ENCODE measurements at places on chromosomes 7 and 10.

DNA sequence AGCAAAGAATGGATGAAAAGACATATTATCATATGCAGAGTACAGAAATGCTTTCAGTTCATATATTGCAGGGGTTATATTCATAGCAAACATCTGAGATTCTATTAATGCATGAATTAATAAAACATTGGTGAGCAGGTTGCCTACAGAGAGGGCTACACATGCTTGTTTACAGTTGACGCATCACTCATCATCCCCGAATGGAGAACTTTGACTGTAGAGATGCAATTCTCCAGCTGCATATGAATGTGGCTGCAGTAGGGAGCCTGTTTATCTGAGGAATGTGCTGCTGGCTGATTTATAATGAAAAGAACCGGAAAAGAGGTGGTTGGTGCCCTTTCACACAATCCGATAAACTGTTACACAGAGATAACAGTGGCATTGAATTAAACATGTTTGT is 116.5 kb downstream of the GRM3 start:
- no peak for DNase-seq

GRCh38 chr7:148515237-148515636 is 75.3 kb upstream of the C7orf33 start:
- DNase-seq: no peak

DNA sequence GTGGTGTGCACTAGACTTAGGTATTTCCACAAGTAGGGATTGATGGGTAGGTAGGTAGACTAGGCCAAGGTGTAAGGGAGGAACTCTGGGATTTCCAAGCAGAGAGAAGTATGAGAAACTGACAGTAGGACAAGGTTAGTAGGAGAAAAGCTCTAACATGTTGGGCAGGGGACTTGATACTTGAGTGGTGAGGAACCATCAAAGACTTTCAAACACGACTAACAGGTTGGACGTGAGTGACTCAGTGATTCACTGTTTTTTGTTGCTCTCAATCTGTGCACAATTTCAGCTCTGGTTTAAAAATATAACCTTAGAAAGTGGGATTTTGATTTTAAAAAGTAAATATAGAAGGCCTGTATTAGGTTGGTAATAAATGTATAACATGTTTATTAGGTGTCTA is 44.4 kb downstream of the KLHDC10 start:
- DNase-seq: no peak

DNA sequence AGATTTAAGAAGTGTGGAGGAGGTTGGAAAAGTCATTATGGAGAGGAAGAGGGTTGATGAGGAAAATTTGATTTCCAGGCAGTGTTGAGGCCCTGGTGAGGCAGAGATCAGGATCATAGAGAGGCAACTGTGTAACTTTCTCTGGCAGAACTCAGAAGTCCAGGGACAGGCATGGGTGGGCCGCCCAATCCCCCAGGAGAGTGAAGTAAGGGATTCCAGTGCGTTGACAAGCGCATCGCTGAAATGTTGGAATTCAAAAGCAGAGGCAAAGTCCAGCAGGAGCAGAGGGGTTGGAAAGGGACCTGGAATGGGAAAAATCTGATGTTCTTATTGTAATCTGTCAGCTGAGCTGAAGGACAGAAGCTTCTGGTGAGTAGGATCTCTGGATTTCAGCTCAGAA is 207.3 kb downstream of the FAM107B start:
- no peak for DNase-seq

- DNase-seq: no peak
These were observed 99.2 kb upstream of the PIK3CG start for GRCh38 chr7:106765727-106766355.

- DNase-seq: no peak
These were observed 144.2 kb upstream of the EGR2 start for GRCh38 chr10:62960416-62960815.

DNA sequence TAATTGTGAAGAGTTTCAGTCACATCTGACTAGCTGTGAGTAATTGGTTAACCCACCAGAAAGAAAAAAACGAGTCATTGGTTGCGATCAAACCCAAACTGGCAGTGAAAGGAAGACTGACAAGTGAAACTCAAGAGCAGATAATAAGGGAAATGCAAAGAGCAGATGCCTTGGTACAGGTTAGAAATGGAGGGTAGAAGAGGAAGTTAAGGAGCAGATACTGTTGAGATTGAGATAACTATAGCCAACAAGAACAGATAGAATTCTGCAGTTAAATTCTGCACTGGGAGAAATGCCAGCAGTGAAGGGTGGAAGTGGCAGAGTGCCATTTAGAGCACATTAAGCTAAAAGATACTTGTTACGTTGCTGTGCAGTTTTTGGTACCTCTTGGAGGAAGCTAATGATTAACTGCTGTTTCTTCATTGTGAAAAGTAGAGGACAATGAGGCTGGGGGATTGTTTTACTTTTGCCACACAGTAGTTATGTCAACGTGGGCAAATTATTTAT is 65.8 kb downstream of the CDK13 start:
- peak; percentile 12 for DNase-seq

- no peak for DNase-seq
These were observed 36.9 kb downstream of the TAF3 start for GRCh38 chr10:7855205-7855604.

DNA sequence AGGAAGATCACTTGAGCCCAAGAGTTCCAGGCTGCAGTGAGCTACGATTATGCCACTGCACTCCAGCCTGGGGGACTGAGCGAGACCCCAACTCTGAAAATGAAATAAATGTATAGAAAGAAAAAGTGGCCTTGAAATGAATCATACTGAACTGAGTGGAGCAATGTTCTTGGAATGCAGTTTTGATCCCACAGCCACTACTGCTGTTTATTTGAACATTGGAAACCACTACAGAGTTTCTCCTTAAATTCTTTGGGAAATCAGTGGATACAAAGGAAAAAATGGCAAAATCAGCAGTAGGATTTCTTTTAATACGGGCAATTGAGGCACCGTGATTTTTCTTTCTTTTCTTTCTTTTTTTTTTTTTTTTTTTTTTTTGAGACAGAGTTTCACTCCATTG is 637.4 kb downstream of the GALNT17 start:
- DNase-seq: no peak

DNA sequence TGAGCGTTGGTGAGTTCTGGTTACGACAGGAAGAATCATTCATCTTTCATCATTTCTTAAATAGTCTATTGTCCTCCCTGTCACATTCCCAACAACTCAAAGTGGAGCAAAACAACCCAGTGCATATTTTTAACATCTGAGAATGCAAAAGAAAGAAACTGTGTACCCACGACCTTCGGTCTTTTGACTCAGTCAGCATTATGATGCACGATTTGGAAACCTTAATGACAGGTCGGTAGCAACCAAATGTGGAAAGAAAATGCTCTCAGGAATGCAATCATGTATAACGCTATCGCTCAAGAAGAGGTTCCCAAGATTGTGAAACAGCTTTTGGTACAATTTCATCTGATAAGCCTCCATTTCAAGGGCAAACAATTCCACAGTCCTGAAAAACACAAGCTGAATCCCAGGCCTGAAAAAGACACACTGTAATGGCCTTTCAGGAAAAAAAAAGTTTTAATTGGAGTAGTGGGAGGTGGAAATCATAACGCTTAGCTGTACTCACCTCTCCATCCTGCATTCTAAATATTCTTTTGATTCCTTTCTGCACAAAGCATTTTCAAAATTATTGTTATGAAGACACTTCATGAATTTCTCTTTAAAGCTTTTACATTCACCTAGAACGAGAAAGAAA is 2.6 kb downstream of the COX19 start:
- no peak for DNase-seq

DNA sequence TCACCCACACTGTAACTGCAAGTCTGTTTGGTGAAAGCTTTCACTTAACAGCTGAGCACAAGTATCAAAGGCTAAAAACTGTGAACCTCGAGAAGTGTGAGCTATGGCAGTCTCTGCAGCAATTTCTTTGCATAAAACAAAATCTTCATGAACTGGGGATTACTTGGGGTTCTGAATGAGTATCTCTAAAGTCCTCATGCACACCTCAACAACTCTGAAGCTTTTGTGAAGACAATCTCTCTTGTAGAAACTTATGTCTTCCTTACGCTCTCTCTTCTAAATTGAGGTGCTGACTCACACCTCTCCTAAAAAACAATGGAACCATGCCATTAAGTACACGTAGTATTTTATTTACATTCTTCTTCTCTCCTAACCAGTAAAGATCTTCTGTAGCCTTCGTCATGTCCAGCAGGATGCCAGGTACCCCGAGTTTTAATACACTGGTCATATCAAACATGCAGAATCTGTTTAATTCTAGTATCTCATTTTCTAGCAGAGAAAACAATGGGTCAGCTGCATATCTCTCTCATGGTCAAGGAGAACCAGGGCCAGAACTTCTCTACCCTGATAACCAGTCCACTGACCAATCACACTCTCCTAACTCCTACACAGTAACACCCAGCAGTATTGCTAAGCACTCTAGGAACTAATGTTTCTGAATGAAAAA is 76.9 kb downstream of the UBE2H start:
- no peak for DNase-seq

DNA sequence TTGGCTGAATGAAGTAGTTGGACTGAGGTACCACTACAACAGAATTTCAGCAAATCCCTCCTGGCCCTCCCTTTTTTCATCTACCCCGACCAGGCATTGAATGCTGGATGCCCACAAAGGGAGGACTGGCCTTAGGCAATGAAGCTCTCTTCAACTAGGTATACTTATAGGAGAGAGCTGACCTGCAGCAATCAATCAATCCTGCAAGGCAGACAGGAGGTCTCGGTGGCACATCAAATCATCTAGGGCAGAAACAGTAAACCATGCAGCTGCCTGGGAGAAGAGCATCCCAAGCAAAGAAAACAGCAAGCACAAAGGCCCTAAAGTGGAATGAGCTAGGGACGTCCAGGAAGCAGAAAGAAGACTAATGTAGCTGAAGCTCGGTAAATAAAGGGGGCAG is 2.4 kb upstream of the ABRAXAS2 start:
- no peak for DNase-seq

DNA sequence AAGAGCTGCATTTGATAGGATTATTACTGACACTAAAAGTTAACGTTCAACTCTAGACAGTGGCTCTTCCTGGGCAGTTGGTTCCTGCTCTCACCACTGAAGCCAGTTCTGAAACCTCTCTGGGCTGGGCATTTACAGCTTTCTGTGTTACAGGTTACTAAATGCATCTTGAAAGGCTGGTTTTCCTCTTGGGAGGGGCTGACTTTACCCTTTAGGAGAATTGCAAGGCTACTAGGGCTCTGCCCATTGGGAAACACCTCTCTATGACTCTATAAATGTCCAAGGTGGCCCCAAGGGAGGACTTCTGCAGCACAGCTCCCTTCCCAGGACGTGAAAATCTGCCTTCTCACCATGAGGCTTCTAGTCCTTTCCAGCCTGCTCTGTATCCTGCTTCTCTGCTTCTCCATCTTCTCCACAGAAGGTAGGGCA is at the start of gene GPR15LG:
Gene GPR15LG (plus strand): TSS at position 301 of the 429 bp plus-strand sequence. CDS start 51 bp downstream, at position 352.
- no peak for DNase-seq

DNA sequence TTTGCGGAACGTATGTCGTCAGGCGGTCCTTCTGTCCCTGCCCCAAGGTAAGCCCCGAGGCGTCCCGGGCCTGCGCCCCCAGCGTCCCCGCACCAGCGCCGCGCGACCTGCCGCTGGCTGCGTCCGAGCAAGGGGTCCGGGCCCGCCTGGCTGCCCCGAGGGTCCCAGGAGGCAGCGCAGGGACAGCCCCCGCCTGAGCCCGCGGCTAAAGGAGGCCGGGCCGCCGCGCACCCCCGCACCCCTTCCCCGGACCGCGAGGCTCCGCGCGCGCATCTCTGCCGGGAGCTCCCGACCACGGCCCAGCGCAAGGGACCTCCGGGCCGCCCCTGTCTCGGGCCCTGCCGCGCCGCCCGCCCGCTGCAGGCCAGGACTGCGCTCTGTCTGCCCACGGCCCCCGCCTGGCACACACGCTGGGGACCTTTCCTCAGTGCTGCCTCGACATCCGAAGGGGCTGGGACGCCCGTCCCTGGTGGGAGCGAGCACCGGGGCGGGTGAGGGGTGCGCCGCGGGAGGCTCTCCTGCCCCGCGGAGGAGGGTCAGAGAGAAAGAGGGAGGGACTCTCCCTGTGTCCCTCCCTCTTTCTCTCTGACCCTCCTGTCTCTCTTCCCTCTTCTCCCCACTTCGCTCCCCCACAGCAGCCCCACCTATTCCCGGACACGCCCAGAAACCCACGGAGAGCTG is 25.0 kb downstream of the SHH start:
- DNase-seq: no peak

DNA sequence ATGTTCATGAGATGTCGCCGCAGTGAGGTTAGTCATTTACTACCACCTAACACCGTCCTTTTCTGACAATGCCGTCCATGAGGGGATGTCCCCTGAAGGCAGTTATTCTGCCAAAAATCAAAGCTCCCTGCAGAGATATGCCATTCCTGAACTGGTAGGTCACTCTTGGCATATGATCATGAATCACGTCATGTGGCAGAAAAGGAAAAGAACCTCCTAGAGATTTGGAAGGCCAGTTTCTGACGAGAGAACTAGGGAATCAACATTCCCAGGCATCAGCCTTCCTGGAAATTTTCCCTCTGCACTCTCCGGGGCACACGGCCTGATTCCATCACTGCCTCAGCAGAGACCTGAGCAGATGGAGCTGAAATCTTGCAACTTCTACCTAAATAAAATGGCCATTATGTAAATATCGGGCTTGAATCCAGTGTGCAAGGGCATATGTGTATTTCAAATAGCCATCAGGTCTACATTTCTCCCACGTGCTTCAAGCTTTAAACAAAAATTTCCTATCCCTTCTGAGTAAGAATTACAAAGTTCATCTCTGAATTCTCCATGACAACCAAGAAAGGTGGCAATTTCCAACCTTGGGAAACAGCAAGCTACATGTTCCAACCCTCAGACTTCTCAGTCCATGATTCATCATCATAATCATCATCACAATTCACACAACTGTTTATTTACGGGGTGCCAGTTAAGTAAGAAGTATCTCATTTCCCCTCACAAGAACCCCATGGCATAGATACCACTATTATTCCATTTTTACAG is 46.5 kb downstream of the AMPH start:
- DNase-seq: no peak

DNA sequence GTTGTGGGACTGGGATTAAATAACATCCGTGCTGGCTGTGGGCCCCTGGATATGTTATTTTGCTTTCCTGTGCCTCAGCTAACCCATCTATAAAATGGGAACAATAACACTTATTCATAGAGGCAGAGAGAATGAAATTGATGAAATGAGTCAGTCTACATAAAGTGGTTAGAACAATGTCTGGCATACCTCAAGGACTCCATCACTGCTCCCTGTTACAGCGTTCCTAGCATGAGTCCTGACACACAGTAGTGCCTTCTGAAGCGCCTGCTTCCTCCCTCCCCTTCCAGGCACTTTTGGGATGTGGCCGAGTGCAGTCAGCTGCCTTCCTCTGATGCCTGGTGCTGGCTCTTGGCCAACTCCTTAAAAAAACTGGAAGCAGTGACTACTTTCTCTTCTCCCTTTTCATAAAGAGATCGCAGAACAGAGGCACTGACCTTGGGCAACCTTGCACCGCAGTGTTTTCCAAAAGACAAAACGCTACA is 108.4 kb upstream of the ZMIZ1 start:
- no peak for DNase-seq

GRCh38 chr10:7948371-7949000 is 106.0 kb upstream of the GATA3 start:
- no peak for DNase-seq

DNA sequence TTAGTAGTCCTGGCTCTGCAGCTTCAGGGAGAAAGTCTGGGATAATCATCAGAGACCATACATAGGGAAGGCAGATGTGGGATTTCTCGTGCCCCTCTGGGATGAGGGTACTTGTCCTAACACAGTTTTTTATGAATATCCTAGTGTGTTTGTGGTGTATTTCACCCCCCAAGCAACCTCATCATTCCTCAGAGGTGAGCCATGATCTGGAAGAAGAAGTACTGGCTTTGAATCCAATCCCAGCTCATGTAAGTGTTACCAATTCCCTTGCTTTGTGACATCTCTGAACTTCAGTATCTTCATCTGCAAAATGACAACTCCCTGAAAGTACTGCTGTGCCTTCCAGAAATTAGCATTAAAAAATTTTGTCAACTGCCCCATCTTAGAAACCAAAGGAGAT is 347.5 kb upstream of the ZMIZ1 start:
- no peak for DNase-seq
